ENCODE measurements at places on chromosomes 2 and 18. TPM values are rescaled to one million over a fixed set of nuclear protein-coding genes. Genes with fewer than 3 reads are reported as not detected.

Gene REEP1
- total RNA-seq, result 13.4 TPM

Gene GAL3ST2
- total RNA-seq, result not detected

Gene CCDC74B
- total RNA-seq, result 2.2 TPM

Gene ACADL
- 0.19 TPM for total RNA-seq

Gene RAMP1
- not detected for total RNA-seq

Gene FAM237A
- not detected for total RNA-seq

Gene CD28
- 0.05 TPM for total RNA-seq

Gene ABCG5
- total RNA-seq, result not detected

Gene SKOR2
- total RNA-seq, result not detected
